ENCODE measurements at places on chromosomes 1 and 21.

DNA sequence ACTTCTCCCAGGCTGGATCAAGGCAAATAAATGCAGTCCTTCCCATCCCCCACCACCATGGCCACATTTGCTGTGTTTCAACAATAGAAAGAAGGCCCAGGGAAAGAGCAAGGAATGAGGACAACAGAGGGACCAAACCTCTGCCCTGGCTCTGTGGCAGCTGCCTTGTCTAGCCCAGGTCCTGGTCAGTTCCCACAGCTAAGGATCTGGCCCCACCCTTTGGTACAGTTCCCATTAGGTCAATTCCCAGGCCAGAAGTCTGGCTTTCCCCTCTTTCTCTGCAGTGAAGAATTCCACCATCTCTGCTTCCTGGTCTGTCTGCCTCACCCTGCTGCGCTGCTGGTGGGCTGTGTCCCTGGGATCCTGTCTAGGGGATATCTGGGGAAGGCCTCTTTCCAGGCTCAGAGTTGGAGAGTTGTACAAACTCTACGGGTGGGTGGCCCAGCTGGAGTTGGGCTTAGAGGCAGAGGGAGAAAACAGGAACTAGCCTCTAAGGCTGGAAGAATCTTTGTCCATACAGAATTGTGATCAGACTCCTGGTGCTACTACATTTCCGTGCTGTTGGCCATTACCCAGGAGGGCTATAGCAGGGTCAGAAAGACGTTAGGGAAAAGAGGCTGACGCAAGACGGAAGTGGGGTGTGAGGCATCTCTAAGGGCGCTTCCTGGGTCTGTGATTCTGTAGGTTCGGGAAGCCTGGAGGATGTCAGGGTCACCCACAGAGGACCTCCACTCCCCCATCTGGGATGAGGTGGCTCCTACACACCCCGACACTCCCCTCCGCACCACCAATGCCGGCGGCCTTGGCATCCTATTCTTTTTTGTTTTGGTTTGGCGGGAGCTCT lies 953 bp upstream of the NDUFS2 start:
- DNase-seq, result peak; percentile 49

GRCh38 chr1:22540337-22540736 lies 23.0 kb upstream of the EPHA8 start:
- DNase-seq, result peak; percentile 15

DNA sequence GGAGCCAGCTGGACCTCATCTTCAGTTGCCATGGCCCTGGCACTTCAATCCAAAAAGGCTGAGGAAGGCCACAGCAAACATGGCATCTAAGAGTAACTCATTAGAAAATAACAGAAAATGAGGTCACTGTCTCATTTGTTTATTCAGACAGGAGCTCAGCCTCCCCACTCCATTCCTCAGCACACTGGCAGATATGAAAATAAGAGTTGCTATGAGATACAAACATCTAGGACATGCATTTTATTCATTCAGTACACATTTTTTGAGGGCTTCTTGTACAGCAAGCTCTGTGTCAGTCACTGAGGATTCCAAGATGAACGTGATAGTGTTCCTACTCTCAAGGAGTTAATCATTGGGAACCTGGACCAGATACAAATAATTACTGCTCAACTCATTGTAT lies 32.7 kb upstream of the TMEM125 start:
- no peak for DNase-seq

DNA sequence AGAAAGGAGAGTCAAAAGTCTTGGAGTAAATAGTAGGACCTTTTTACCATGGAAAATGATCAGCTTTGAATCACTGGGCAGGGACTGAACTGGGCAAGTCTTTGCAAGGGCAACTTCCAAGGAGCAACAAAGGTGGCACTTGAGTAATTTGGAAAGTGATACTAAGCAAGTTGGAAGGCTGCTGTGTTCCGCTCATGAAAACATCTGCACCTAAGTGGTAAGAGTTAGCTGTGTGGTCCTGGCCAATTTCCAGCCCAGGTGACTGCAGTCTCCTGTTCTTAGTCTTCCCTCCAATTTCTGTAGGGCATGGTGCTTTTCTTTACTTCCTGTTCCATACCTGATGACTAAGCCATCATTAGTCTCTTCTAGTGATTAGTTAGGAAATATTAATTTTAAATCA lies 35.5 kb upstream of the PRDM2 start:
- peak; percentile 94 for DNase-seq

GRCh38 chr1:31620631-31621497 lies 3.4 kb downstream of the HCRTR1 start:
- DNase-seq, result no peak

DNA sequence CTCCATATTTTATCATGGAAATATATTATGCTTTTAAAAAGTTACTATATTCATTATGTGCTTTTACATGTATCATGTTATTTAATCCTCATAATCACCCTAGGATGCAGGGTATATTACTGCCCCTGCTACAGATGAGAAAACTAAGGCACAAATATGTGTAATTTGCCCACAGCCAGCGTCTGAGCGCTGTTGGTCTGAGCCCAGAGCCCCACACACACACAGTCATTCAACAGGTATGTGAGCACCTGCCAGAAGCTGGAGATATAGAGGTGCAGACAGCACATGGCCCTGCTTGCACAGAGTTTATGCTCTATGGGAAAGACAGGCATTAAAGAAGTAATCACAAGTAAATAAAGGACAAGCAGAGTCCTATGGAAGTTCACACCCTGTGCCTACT lies 49.8 kb upstream of the SEC16B start:
- peak; percentile 38 for DNase-seq

DNA sequence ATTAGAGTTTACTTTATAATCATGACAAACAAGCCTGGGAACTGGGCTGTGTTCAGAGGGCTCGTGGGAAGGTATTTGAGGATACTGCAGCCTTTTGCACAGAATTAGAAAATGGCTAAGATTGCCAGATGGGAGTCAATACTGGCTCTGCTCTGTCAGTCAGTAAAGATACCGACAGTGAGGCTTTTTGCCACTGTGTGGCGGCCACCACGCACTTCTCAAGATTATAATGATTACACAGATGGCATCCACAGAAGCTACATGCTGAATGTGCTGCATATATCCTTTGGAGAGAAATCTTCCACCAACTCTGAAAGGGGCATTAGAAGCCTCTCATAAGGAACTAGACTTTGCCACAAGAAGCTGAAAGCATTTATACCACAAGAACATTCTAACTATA lies 213.4 kb upstream of the PTBP2 start:
- DNase-seq, result no peak

DNA sequence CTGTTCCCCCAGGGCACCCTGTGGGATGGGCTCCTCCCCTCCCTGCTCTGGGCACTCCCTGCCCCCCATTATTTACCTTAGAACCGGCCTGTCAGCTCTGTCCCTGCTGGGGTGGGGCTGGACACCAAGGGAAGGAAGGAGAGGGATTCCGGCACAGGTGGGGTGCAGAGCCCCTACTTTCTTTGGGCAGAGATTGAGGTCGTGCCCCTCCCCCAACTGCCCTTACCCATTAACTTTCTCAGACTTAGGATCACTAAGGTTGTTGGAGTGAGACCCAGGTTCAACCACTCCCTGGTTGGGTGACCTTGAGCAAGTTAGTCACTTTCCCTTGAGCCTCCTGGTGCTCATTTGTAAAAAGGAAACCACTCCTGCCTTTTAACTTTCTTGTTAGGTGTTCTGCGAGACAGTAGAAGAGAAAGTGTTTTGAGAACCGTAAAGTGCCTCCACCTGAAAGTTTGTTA lies 57.0 kb upstream of the SYNC start:
- DNase-seq, result peak; percentile 82

DNA sequence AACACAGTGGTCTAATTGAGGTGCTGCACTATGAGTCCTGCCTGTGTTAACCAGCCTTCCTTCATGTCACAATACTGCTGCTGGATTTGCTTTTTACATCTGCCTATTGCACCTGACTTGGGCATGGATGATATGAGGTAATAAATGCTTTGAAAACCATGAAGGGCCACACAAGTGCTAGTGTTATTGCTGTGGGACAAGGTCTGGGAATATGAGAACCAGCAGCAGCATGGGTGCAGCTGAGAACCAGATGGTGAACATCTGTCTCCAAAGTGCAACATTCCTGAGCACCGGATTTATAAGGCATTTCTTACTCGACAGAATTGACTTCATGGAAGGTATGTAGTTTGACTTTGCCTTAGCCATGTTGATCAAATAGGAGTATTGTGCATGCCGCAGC lies 16.6 kb downstream of the TRIM45 start:
- no peak for DNase-seq

GRCh38 chr1:205258719-205259118 lies 31.0 kb downstream of the TMCC2 start:
- DNase-seq, result peak; percentile 94

DNA sequence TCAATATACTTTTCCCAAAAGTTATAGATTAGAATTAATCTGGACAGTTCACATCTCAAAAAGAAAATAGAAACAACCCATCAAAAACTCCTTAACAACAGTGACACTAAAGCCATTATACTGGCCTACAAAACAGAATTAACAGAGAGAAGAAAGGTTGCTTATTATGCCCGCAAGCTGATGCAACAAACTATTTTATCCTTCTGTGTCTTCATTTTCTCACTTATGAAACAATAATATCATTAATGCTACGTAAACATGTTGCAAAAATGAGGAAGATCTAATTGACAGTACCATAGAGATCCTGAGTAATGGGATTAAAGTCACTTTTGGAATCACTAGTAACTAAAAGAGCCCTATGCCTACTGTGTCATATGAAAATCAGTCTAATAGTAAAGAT lies 32.6 kb downstream of the LPGAT1 start:
- DNase-seq, result no peak

DNA sequence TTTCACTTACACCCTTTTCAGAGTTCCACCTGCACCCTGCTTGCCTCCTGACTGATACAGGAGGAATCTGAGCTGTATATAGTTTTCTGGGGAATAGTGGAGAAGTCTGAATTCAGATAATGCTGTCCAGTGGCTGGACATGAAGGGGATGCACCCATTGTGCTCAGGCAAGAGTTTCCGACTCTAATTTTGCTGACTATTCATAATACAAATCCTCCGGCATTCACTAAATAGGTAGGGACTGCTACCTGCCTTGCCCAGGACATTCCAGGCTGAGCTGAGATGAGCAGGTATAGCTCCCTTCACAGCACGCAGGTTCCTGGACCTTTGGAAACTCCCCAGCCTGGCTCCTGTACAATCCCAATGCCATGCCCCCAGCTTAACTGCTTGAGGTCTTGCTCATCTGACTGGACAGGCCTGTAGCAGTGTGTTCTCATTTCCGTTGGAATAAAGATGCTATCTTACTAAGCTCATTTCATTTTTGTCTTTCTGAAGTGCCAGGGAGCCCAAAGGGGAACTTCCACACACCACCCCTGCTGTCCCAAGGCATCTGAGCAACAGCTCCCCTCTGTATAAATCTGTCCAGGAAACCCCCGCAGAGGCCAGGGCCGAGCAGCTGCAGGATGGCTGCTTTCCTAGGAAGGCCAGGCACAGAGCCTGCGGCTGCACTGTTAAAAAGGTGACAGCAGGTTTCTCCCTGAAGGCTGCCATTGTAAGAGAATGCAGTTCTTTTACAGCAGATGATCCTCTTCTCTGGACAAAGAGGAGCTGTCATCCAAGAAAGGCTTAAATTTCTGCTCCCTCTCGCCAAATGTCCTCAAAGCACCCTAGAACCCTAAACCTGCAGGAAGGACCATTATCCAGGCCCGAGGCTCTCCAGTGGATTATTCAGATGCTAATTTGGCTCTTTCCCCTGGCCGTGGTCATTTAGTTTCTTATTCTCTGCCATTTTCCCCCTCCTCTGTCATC lies 21.7 kb upstream of the VASH2 start:
- peak; percentile 16 for DNase-seq

DNA sequence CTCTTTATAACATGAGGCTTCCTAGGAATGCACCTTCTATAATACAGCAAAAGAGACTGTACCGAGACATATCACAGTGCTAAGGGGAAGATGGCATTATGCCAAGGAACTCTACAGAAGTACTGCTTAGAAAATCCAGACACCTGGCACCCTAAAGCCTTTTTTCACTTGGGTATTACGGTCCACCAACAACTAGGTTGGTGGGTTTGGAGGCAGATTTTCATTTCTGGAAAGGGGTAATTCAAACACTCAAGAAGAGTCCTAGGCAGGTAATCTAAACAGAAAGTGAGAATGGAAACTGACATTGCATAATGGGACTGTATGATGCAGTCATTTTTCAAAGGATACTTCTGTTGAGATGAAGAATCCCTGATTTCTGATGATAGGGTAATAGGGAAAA lies 19.6 kb downstream of the SCMH1 start:
- peak; percentile 29 for DNase-seq

DNA sequence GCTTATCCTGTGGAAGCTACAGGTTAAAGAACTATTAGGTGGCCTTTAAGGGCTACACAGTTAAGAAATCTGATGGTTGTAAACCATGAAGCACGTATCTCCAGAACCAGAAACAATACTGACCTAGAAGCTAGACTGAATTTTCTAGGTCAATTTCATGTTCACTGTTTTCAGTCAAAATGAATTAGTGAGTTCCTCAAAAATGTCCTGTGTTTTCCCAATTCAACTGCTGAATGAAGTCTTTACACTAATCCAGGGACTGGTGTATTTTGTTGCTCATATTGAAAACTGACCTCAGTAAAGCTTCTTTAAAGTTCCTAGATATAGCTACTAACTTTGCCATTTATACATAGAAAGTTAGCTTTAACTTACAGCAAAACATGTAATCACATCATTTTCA lies 6.0 kb downstream of the HNRNPU start:
- no peak for DNase-seq

GRCh38 chr21:38504066-38504465 lies 5.8 kb upstream of the ERG start:
- no peak for DNase-seq

GRCh38 chr1:100607628-100608240 lies 69.8 kb downstream of the GPR88 start:
- DNase-seq, result no peak

- no peak for DNase-seq
Measured at GRCh38 chr1:172883844-172884243, 166.9 kb downstream of the TNFSF18 start.

GRCh38 chr1:237953238-237953637 lies 62.5 kb upstream of the ZP4 start:
- DNase-seq, result peak; percentile 61

DNA sequence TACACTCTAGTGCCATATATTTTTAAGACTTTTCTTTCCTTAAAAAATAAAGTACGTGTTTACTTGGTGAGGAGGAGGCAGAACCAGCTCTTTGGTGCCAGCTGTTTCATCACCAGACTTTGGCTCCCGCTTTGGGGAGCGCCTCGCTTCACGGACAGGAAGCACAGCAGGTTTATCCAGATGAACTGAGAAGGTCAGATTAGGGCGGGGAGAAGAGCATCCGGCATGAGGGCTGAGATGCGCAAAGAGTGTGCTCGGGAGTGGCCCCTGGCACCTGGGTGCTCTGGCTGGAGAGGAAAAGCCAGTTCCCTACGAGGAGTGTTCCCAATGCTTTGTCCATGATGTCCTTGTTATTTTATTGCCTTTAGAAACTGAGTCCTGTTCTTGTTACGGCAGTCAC lies 25.2 kb downstream of the PSEN2 start:
- peak; percentile 57 for DNase-seq

GRCh38 chr1:56034222-56034621 lies 545.1 kb downstream of the PLPP3 start:
- no peak for DNase-seq

DNA sequence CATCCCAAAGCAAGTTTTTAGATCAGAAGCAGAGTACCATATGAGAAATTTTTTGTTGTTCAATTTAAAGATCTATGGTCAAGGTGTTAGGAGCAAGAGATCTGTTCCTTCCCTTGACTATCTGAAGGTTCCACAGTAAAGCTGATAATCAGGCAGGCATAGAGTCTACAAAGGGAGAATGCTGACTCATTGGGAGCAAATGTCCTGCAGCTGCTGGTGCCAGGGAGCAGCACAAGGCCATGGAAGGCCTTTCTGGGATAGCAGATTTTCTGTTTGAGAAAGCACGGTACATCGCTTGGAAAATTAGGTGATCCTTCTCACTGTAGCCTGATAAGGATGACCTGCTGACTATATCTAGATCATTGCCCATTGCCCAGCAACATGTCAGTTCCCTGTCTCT lies 210.1 kb upstream of the C1orf87 start:
- peak; percentile 7 for DNase-seq

All from epithelial cell of esophagus (primary cell).